ENCODE measurements at places on chromosomes 2 and 18. TPM values are rescaled to one million over a fixed set of nuclear protein-coding genes. Genes with fewer than 3 reads are reported as not detected.

DNA sequence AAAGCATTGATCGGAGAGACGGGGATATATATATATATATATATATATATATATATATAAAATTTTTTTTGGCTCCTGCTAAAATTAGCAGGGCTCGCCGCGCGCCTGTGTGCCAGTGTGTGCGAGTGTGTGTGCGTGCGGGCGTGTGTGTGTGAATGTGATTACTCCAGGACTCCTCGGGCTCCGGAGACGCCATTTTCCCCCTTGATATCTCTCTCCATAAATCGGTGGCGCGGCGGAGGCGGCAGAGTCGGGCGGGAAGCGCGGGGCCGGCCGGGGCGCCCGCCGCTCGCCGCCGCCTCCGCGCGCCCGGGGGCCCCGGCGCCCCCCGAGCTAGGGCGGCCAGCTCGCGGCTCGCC lies 795 bp upstream of the SETBP1 start:
- DNase-seq, result peak; percentile 52

GRCh38 chr2:224432003-224432579 lies 30.2 kb upstream of the FAM124B start:
- DNase-seq, result no peak

DNA sequence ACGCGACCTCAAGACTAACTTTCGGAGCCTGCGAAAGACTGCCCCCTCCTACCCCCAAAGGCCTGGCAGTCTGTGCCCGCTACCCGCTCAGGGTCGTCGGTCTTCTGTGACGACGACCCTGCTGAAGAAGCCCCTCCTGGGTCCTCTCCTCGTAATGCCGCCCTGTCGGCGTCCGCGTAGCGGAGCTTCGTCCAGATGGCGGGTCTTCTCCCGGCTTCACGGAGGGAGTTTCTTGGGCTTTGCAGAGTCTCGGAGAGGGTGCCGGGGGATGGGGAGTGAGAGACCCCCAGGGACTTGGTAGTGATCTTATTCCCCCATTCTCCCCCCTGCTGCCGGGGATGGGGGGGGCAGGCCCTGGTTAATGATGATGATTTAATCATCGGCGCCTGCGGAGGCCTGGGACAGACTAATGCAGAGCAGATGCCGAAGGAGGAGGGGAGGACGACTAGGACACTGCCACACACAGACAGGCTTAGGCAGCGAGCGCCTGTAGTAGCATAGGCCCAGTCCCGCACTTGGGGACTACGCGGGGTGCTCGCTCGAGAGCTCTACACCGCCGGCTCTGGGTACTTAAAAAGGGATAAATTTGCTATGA lies 528 bp upstream of the PCGF1 start:
- no peak for DNase-seq

GRCh38 chr2:106953236-106953635 lies 67.3 kb upstream of the ST6GAL2 start:
- DNase-seq, result no peak

Gene VSNL1
- total RNA-seq, result not detected

GRCh38 chr18:12768625-12769024 lies 65.8 kb downstream of the PSMG2 start:
- no peak for DNase-seq

DNA sequence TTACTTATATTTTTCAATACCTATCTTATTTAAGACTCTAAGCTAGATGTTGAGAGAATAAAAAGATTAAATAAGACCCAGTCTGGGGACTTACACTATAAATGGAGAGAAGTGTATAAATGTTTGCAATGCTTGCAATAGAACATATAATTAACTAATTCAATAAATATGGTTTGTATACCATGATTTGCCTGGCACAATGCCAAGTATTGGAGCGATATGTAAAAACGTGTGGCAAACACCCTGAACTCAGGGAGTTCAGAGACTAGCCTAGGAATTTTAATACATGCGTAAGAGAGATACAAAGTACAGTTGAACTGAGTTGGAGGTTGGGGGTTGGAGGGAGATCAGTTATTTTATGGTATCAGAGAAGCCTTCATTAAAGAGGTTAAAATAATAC lies 251.8 kb upstream of the DDX18 start:
- no peak for DNase-seq

Gene EVA1A
- total RNA-seq, result not detected

DNA sequence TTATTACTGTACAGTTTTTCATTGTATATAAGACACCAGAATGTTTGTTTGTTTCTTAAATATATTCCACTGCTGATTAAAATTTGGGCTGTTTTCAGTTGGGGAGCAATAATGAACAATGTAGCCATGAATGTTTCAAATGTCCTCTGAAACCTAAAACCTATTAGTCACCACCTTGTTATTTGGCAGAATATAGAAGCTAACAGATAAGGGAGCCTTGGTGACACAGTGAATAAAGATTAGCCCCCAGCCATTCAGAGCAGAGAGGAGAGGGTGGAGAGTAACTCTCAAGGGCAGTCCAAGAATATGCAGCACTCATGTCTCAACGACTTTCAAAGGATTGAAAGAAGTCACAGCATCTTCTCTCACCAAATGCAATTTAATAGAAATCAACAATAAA lies 43.1 kb upstream of the ATP8B1 start:
- no peak for DNase-seq

DNA sequence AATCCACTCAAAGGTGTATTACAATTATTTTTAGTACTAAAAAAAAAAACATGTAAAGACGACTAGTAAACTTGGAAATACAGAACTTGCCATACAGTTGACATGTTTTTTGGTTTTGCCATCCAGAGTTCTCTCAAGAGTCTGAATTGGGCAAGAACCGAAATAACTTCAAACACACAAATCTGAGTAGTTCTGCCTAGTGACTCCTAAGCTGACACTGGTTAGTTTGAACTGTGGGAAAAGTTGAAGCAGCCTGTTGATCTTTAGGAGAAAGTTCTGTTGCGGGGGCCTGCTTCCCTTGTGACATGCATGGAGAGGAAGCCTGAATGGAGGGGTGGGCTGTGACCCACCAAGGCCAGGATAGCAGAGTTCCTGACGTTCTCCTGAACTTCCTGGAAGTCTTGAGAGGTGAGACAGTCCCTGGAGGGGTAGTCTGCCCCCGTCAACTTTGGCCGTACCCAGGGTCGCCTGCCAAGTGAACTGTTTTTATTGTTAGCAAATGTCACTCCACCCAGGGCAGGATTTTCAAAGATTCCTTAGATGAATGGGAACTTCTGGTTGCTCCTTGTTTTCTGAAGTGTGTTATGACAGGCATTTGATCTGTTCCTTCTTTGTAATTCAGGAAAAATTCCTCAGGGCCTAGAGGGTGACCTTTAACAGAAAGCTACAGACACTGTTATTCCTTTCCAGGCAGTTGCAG lies 85.6 kb upstream of the SPTBN1 start:
- no peak for DNase-seq

Gene GFPT1
- total RNA-seq, result 26.1 TPM

- no peak for DNase-seq
These were observed 555.1 kb downstream of the BCL11A start for GRCh38 chr2:59998324-59998723.

Gene LRRC30
- not detected for total RNA-seq

DNA sequence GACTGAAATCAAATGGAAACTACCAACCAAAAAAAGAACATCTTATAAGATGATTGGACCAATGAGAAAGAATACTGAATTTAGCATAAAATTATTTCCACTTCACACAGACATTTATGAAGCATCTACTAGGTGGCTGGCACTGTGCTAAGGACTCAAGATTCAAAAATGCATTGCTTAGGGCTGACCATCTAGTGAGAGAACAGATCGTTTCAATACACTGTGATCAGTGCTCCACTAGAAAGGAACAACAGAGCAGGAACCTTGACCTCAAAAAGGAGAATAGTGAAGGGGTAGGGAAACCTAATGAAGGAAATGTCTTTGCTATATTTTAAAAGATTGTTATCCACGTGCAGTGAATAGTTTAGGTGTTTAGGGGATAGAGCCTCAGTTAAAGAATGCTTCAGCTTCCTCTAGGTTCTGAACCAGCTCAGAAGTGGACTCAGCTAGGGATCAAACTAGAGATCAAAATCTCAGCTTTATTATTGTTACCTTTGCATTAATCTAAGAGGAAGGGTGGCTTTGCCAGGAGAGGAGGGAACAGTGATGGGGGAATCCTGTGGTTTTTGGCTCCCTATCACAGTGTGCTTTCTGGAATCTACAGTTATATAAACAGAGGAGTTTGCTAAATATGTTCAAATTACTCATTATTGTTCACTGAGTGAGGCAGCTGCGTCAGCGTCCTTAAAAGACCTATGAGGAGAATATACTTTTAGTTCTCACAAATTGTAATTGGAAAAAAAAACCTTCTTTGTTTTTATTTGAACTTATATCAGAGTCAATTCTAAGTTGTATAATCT lies 16.2 kb upstream of the BBS5 start:
- DNase-seq, result no peak

DNA sequence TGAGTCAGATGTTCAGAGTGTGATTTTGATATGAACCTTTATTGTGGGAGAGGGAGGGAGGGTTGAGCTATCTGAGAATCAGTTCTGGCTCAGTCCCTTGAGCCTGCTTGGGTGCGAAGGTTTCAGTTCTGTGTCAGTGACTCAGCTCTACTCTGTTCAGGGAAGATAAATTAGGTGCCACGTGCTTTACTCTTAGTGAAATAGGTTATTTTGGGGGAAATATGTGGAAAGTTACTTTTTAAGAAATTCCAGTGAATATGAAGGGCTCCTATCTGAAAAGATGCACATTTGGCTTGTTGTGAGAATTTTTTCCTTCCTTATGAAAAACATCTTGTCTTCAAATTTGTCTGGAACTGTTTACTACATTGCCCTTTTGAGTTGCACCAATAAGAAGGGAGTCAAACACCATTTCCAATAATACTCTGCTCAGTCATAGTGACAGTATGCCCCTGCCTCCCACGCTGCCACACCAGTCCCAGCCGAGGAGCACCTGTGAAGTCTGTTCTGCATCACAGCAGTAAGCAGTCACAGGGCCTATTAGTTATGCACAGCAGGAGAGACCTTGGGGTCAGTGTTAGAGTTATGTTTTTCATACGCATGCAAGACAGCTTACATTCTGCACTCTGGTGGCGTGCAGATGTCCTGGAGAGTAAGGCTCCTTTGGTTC lies 32.8 kb upstream of the DNAH7 start:
- no peak for DNase-seq

GRCh38 chr2:51624995-51625394 lies 593.1 kb upstream of the NRXN1 start:
- DNase-seq, result no peak

DNA sequence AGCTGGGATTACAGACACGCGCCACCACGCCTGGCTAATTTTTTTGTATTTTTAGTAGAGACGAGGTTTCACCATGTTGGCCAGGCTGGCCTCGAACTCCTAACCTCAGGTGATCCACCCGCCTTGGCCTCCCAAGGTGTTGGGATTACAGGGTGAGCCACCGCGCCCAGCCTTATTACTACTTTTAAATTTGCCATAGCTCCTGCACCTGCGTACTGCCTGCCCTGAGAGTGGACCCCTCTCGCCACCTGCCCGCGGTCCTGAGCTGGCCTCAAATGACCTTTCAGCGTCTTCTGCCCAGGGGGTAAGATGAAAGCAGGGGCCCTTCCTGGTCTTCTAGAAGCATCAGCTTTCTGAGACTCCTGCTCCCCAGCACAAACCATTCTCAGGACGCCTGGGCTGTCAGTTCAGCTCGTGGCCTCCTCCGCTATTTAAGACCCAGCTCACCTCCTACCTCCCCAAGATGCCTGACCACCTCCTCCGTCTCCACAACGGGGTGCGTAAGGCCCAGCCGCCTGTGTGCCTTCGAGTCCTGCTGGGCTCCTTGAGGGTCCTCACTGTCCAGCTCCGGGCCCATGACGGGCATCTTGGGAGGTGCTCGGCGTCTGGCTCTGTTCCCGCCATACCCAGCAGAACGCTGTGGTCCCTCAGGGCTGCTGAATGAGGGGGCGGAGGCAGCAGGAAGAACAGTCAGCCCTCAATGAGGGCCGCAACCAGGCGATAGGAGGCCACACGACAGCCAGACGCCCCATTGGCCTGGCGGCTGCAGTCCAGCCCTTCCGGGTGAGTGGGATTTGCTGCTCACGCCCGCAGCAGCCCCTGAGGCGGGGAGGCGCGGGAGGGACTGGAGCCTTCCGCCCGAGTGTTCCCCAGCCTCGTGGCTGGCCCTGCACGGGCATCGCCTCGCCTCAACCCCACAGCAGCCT lies 266.6 kb downstream of the TFCP2L1 start:
- no peak for DNase-seq

DNA sequence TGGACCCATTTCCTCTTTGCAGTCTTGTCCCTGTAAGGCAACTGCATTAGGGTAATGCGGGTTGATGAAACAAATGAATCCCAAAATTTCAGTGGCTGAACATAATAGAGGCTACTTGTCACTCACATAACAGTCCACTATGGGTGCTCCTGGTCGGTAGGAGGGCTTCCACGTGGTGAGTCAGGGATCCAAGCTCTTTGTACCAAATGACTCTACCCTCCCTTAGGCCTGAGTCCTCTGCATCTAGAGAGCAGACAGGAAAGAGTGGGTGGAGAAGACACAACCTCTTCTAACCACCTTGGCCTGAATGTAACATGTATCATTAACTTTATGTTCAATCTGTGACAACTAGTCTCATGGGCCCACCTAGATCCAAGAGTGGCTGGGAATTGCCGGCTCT lies 86.2 kb upstream of the HAAO start:
- no peak for DNase-seq

- no peak for DNase-seq
These were observed 28.3 kb downstream of the TWSG1 start for GRCh38 chr18:9362869-9363268.

Gene ALLC
- not detected for total RNA-seq

DNA sequence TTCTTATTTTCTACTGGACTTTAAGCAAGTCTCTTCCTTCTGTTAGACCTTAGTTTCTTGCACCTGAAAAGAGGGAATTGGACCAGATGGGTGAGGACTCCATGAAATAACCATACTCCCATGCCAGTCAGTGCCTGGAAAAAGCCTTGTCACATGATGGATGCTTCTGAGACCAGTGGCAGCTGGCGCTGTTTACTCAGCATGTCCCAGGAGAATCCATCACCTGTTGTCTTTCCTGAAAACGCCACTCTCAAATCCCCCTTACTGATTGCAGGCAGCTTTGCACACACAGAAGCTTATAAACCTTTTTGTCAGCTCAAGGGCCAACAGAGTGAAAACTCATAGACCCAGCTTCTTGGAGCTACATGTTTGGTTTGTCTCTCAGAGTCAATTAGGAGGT lies 117.6 kb downstream of the POLE4 start:
- no peak for DNase-seq

Gene IFIH1
- 37.6 TPM for total RNA-seq

GRCh38 chr2:53353135-53354114 lies 414.2 kb upstream of the CHAC2 start:
- DNase-seq, result no peak

Gene GAREM1
- not detected for total RNA-seq

DNA sequence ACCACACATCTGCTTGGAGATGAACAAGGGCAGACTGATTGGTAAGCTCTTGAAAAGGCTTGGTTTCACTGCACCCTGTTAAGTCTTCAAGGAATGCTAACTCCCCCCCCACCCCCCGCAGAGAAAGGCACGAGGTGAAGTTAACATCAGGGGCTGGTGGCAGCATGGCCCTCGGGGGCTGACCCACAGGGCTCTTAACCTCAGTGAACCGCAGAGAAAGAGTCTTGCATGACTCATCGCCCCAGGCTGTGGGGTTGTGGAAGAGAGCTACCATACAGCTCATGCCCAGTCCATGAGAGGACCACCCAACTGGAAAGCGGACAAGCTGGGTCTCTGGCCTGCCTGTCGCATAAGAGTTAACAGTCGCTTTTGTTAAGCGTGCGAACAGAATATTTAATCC lies 10.6 kb upstream of the CEP68 start:
- no peak for DNase-seq

Gene RSAD2
- total RNA-seq, result 72.4 TPM

- DNase-seq, result no peak
These were observed 39.4 kb downstream of the MAP4K4 start for GRCh38 chr2:101736861-101737291.

All from activated CD8-positive, alpha-beta T cell treated with anti-CD3 and anti-CD28 coated beads, Interleukin-2, amount 10 ng/mL, durations not matched to agents 7 days and 5 days (primary cell).